ENCODE measurements at places on chromosomes 1 and 21.

DNA sequence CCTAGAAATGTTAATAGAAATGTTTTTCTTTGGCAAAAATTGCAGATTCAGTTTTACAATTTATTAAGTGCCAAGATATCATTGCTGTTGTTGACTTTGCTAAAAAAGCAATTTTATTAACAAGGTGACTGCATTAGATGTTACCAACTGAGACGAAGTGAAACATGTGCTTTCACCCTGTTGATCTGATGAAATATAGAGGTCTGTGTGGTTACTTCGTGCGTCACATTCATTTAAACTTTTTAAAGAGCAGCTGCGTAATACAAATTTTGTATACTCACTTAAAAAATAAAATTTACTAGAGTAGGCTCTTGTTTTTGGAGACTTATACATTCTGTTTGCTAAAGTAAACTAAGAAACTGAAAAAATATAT is 465.7 kb downstream of the USP25 start:
- DNase-seq: no peak

DNA sequence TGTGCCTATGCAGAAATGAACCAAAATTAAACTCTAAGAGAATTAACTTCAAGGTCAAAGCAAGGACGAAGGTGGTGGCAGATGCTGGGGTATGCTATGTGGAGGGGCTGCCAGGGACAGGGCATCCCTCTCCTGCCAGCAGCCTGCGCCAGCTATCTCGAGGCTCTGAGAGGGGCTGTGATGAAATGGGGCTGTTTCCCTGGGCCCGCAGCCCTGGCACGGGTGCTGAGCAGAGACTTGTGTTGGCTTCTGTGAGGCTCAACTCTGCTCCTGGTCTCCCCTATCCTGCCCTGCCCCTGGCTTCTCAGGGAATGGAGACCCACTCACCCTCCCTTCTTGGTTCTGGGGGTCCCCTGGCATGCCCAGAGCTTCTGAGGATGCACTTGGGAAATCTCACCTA is 41.9 kb upstream of the TIAM1 start:
- no peak for DNase-seq

DNA sequence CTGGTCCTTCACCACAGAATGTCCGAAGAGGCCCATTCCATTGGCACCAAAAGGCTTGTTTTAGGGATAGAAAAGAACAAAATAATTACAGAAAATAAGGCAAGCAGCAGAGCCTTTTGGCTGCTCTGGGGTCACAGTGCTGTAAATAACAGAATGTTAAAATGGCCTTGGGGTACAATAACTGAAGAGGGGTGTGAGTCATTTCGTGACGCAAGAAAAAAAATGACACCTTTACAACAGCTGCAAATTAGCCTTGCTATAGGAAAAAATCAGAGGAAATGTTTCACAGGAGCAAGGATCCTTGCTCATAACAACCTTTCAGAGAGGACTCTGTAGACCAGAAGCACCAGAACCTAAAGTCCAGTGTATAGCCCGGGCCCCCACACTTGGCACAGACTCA is 483.4 kb downstream of the OMA1 start:
- no peak for DNase-seq

DNA sequence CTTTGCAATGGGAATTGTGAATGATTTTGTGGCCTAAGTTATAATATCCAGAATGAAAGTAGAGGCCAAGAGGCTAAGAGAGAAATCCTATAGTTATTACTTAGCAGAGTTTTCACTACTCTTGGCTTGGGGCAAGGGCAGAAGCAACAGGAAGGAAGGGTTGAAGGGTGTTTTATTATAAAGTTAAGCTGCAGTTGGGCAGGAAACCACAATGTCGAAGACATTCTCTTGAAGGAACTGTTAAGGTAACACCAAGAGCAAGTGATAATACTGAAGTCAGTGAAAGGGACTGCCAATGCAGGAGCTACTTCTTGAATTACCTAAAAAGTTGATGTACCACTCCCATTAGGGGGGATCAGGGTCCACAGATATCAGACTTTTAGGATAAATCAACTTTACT is 8.3 kb downstream of the XCL2 start:
- DNase-seq: no peak

DNA sequence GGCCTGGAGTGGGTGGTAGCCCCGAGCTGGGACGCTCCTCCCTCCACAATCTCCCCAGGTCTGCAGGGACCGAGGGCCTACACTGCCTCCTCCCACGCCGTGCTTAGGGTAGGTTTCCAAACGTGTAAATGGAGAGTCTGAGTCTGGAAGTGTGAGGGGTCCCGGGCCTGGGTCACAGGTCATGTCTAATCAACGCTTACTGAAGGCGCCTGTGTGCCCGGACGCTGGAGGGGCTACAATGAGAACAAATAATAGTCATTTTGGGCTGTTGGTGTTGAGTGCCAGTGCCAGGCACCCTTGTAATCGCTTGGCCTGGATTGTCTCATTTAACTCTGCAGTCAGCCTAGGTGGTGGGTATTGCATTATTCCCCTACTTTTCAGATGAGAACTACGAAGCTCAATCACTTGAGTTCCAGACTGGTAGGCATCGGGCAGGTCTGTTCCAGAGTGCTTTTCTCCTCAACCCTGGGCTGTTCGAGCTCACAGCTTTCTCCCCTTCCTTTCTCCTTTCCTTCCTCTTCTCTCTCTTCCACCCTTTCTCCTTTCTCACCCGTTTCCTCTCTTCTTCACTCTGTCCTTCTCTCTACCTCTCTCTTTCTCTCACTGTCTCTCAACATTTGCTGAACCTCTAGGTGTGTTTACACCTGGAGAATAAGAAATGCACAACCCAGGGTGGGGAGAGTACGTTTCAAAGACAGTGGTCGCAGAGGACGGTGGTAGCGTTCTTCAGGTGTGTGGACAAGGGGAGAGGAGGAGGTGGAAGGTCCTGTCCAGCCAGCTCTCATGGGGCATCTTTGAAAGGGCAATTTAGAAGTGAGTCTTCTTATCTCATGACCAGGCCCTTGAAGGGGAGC is 883 bp downstream of the SLC66A1 start:
- DNase-seq: no peak

DNA sequence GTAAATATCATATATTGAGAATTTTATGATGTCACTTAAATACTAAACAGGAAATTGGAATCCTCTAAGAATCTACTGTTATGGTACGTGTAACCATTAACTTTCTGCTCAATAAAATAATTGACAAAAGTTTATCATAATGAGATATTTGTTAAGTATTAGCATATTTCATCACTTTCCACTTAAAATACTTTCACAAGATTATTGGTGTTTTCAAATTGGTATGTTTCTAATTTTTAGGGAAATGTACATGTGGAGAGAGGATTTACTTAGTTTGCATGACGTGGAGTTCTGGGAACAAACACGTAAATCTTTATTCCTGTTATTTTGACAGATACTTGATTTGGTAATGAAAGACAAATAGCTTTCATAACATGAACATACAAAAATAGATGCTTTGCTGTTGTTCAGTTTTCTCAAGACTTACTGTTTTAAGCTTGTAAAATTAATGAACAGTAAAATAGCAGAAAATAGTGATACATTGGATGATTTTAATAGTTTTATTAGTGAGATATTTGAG is 1.6 kb downstream of the SRSF11 start:
- no peak for DNase-seq

DNA sequence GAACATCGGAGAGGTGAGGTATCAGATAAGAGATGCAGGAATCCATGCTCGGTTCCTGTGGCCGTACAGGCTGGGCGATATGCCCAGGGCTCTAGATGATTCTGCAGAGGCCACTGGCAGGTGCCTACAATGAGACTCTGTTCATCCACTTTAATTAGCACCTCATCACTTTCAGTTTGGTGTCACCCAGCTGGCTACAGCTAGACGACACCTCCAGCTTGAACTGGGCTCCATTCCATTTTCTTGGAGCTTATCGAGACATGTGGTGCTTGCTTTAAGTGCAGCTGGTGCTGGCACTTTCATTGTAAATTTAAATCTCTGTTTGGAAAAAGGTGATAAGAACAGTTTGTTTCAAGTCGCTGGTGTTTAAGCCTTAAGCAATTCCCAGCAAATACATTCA is 322.5 kb upstream of the ADGRL2 start:
- no peak for DNase-seq

DNA sequence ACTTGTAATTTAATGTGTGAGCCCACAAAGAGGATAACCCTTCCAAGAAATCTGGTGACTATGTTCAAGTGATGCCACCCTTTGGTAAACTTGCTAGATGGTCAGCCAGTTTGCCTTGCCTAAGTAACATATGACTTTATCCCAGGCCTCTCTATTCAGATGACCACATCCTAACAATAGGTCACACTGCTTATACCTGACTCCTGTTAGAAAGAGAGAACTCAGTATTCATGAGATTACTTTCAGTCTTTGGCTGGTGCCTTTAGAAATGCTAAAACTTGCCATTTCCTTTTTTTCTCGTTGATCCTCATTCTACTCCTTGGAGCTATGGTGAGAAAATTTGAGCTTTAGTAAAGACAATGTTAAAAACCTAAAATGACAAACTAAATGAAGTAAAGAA is 28.5 kb upstream of the SERBP1 start:
- no peak for DNase-seq

GRCh38 chr1:193971595-193971994 is 785.2 kb upstream of the B3GALT2 start:
- no peak for DNase-seq

DNA sequence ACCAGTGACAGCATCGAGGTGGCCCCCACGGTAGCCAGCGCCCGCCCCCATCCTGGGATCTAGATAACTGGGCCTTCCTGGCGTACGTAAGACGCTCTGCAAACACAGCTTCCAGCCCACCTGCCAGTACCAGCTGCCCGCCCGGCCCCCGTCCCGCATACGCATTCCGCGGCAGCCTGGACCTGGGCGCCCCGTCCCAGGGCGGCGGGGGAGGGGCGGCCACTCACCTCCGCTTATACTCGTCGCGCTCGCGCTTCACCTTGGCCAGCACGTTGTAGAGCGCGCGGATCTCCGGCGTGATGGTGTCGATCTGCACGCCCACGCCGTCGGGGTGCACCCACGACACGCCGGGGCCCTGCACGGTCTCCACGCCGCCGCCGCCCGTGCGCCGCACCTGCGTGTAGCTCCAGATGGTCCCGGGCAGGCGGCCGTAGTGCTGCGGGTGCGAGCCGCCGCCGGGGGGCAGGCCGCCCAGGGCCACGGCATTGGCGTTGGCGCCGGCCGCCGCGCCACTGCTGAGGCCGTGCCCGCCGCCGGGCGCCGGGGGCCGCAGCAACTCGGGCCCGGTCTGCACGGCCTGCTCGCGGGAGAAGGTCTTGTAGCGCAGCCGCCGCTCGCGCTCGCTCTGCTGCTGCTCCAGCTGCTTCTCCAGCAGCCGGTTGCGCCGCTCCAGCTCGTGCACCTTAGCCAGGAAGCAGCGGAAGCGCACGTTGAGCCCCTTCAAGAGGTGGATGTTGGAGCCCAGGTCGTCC is 859 bp downstream of the IFFO2 start:
- DNase-seq: peak; percentile 27

DNA sequence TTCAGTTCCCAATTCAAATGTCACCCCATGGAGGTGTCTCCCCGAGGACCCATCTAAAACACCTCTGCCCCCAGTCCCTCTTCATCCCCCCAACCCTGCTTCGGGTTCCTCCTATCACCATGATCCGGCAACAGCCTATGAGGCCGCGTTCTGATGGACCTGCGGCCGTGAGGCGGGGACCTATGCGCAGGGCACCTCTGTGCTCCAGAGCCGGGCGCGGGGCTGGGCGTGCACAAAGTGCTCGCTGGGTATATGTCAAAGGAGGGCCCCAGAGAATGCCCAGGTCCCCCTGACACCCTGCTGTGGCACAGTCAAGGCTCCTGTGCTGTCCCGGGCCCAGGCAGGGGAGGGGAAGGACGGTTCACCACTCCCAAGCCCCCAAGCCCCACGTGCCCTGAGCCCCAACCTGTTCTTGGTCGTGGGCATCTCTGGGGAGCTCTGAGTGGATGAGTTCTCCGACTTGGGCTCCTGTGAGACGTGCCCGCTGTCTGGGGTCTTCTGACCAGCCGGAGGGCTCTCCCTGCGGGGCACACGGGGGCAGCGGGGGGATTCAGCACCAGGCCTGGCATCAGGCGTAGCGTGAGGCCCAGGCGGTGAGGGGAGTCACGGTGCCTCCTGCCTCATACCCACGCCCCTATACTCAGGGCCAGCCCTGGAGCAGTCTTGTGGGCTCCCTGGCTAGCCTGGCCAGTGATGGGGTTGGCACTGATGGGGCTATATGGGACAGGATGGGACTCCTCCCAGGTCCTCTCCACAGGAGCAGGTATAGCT is 67.7 kb downstream of the RAP1GAP start:
- no peak for DNase-seq

DNA sequence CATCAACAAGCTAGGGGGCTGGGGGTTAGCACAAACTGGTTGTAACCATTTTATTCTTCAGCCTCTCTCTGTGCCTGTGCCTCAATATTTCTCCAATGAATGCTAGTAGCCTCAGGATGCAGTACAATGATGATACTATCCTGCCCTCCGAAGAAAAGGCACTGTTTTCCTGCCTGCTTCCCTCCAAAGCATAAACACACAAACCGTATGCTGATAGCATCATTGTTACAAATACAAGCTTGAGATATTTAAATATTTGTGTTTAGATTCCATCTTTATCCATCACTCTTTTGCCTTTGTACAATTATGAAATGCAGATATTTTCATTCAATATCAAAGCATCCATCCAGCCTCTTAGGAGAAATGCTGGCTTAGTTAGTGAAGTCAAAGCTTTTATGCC is 404.8 kb downstream of the DUSP10 start:
- DNase-seq: no peak

DNA sequence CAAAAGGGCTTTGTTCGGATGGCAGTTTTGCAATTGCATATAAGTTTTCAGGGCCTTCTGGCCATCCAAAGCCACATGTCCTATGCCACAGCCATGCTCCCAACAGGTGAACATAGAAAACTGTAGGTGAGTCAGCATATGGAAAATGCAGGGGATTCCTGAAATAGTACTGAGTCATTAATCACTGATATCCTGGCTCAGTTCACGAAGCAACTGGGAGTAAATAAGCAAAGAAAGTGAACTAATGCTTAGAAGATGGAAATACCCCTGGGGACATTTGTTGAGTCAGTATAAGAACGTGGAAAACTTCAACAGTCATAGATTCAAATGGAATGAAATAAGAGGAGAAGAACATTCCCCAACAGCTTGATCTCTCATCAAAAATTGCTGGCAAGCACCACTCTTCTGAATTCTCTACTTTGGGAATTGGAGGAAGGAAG is 148.9 kb upstream of the RUNX1 start:
- peak; percentile 33 for DNase-seq

DNA sequence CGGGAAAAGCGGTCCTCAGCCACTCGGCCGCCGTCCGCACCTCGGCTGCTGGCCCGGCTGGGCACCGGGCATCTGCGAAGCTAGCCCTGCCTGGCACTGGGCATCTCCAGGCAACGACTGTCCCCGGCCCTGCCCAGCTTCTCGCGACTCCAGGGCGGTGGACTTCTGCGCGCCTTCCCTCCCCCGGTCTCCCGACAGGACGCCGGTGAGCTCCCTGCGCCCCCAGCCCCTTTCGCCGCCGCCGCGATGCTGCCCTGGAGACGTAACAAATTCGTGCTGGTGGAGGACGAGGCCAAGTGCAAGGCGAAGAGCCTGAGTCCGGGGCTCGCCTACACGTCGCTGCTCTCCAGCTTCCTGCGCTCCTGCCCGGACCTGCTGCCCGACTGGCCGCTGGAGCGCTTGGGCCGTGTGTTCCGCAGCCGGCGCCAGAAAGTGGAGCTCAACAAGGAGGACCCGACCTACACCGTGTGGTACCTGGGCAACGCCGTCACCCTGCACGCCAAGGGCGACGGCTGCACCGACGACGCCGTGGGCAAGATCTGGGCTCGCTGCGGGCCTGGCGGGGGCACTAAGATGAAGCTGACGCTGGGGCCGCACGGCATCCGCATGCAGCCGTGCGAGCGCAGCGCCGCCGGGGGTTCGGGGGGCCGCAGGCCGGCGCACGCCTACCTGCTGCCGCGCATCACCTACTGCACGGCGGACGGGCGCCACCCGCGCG is 514 bp downstream of the FAM43B start:
- no peak for DNase-seq

GRCh38 chr1:228185641-228185965 is 20.0 kb downstream of the IBA57 start:
- no peak for DNase-seq
